ENCODE measurements at places on chromosomes 1 and 21. TPM values are rescaled to one million over a fixed set of nuclear protein-coding genes. Genes with fewer than 3 reads are reported as not detected.
A peak's percentile ranks its signal among the peaks of the same experiment; 100 is the strongest.

DNA sequence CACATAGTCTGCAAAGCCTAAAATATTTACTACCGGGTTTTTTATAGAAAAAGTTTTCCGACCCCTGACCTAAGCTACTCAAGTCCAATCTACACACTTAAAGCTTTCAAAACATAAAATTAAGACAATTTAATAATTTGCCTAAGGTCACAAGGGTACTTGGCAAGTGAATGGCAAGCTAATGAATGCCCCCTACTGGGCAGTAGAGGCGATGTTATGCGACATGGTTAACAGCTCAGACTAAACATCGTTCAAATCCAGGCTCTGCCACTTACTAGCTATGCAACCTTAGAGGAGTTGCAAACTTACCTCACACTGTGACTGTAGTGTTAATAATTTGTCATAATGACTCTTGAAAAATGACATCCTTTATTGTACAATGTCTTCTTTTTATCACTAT lies 317.2 kb upstream of the NFIA start:
- no peak for DNase-seq

DNA sequence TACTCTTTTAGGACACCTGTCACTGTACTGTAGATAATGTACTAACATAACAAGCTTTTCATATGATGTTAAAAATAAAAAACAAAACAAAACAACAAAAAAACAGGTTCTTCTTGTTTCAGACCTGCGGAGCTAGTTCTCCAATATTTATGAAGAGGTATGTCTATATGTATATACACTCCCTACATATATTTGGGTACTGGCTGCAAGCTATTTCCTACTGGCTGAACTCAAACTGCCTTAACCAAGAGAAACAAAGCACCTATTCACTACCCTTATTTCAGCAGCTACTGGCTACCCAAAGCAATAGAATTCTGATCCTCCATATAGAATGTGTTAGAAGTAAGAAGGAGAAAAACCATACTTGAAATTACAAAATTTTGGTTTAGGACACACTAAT lies 73.5 kb downstream of the ABL2 start:
- no peak for DNase-seq

GRCh38 chr21:44836666-44837471 lies 19.0 kb upstream of the SUMO3 start:
- no peak for DNase-seq

DNA sequence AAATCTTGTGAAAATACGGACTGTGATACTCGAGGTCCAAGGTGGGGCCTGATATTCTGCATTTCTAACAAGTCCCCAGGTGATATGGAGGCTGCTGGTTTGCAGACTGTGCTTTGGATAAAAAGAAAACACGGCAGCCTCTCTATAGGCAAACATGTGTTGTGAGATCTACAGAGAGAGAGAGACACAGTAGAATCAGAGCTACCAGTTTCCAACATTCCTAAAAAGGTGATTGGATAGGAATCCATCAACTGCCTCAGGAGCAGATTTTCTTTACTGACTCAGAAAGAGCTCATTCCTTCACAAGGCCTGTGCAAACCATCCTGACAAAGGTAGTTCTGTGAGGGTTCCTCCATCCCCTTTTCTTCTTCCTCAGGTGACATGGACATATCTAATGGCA lies 651.6 kb upstream of the CAMK1G start:
- DNase-seq = no peak

DNA sequence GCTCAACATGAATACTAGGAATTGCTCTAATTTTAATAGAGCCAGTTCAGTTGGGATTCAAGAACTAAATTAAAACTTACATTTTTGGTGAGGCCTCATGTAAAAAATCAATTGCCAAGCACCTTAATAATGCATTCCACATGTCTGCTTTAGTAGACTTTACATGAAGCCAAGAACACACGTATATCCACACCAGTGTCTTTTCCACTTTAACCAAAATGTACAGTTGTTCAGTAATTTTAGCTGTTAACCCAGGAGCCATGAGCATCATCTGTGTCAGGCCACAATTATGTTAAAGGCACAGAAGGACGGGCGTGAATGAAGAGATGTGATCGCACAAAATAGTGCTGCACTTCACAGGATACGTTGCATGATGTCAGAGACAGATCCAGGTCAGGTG lies 136.7 kb downstream of the TLR5 start:
- DNase-seq = no peak

TDRD5 gene
- not detected for total RNA-seq

DNA sequence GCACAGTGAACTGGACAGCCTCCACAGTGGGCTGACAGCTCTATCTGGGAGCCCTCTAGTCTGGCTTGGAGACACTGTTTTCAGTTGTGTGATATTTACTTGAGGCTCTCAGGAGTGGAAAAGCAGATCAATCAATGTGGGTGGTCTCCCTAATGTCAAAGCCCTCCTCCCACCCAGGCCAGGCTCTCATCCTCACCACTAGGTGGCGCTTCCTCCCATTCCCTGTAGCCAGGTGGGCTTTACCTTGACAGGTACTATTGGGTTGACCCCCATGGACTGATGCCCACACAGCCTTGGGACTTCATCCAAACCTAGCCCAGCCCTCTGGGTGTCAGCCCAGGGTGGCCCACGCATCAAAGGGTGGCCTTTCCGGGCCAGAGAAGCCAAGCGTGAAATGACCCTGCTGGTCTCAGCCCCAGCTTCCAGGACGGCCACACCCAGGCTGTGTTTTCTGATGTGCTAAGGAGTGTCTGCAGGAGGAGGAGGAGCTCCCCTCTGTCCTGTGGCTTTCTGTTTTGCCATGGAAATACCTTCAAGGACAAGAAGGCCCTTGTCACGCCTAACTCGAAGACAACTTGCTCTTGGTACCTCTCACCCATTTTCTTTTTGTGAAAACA lies 54.0 kb downstream of the CLIC6 start:
- no peak for DNase-seq

PLA2G2F gene
- not detected for total RNA-seq

DNA sequence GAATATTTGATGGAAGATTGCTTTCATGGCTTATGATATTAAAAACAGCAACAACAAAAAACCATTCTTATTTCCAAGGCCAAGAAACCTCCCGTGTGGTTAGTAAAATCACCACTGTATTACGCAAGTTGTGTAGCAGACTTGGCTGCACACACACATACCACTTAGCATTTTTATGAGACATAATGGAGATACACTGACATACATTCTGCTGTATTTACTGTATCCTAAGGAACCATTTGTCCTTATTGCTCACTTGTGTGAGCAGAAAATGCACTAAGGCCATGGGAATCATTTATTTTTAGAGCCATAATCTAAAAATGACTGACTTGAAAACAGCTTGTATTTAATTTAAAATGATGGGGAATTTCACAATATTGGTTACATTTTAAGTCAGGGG lies 584 bp upstream of the C1orf141 start:
- DNase-seq = no peak

SLX9 gene
- total RNA-seq = 77.4 TPM

DNA sequence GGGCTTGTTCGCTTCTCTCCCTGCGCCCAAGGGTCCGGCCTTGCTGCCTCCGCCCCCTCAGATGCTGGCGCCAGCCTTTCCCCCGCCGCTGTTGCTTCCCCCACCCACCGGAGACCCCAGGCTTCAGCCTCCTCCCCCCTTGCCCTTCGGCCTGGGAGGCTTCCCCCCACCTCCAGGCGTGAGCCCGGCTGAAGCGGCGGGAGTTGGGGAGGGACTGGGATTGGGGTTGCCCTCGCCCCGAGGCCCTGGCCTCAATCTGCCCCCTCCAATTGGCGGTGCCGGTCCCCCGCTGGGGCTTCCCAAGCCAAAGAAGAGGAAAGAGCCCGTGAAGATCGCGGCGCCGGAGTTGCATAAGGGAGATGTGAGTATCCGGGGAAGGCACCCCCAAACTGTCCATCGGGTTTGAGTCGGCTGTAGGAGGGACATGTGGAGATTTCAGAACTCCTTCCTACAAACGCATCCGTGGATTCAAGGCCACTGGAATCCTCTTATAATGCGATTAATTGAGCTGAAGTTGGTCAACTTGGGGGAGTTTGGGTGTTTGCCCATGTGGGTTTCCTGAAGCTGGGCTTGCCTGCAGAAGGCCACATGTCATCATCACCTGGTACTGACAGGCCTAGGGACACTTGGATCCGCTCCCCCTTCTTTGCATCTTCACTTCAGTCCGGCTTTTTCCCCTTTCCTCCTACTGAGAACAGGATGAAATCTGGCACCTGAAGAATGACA lies 707 bp downstream of the PRCC start:
- peak; percentile 63 for DNase-seq

DNA sequence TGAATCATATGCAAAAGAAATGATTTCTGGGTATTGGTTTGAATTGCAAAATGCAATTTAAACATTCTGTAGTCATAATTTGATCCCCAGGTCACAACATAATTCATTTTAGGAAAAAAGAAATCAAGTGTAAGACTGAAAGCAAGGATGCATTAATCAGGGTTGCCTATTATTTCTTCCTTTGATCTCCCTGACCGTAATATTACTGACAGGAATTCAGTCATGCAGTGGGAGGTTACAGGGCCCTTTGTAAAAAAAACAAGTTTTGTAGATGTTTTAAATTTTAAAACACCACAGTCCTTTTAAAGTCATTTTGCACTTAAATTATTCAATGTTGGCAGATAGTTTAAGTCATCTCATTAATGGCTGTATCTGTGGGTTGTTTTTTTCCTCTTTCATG lies 263.0 kb upstream of the NCAM2 start:
- no peak for DNase-seq

RGS1 gene
- 0.65 TPM for total RNA-seq

DNA sequence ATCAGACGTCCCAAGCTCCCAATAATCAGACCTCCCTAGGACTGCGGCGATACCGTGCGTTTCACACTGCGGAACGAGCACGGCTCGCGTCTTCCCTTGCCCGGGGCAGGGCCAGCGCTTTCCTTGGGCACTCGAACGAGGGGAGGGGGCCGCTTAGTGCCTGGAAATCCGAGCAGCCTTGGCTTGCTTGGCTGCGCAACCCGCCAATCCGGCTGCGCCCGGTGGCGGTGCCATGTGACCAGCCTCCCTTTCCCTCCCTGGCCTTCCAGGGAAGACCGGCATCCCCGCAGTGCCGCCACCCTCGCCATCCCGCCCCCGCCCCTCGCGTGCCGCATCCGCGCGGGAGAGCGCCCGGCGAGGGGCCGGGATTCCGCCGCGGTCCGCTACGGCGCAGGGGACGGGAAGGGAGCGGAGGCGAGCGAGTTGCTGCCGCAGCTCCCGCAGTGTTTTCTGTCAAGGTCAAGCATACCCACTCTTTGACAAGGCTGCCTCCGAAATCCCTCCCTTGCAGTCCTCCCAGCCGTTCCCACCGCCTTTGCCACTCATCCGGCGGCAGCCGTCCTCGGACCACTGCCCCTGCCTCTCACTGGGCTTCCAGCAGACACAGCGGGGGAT lies 8.3 kb upstream of the RNF19B start:
- peak; percentile 56 for DNase-seq

DNA sequence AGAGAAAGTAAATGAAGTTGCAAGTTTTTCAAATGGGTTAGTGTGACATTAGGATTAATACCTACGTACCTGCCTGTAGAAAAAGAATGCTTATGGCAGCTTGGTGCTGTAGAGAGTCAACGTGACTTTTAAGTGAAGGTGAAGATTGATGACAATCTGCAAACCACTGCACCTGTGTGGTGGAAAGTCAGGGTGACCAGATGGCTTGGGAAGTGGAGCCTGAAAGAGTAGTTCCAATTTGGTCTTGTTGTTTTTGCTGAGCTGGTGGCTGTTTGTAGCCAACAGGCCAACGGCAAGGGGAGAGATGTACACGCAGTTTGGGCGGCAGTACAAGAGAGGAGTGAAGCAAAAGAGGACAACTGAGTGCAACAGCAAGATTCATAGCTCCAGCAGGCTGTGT lies 78.1 kb upstream of the JAK1 start:
- no peak for DNase-seq

RNU1-2 gene
- total RNA-seq = 9,391 TPM

- DNase-seq = no peak
These were observed 29.6 kb upstream of the RGS1 start for GRCh38 chr1:192545896-192546521.

DNA sequence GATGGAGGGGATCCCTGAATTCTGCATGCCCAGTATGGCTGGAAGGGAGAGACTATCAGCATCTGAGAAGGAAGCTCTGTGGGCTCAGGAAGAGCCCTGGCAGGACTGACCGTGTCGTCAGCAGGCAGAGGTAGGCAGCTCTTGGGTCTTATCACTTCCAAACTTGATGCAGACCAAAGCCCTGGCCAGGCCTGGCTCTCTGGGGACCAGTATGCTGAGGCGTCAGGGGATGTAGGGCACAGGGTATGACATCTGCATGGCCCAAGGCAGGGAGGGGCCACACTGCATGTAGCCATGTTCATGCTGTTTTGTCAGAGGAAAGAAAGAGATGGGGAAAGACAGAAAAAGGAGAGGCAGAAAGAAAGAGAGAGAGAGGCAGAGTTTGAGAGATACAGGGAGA lies 6.3 kb downstream of the FGR start:
- DNase-seq = peak; percentile 48

GRCh38 chr1:114081437-114082303 lies 72.0 kb downstream of the SYT6 start:
- peak; percentile 53 for DNase-seq

DNA sequence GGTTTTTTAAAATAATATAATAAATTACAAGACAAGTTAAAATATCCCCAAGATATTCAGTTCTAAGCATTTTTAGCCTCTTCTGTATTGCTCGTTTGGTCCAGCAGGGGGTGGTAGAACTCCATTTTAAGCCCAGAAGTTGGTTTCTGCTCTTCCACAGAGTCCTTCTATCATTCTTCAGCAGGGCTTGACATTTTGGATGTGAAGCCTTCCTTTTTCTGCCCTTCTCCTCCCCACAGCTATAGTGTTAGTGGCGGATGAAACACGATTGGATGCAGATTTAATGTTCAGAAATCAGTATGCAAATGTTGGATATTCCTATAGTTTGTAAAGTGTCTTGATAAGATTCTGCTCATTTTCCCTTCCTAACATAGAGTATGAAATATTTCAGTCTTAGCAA lies 1.4 kb downstream of the NCAM2 start:
- no peak for DNase-seq

DNA sequence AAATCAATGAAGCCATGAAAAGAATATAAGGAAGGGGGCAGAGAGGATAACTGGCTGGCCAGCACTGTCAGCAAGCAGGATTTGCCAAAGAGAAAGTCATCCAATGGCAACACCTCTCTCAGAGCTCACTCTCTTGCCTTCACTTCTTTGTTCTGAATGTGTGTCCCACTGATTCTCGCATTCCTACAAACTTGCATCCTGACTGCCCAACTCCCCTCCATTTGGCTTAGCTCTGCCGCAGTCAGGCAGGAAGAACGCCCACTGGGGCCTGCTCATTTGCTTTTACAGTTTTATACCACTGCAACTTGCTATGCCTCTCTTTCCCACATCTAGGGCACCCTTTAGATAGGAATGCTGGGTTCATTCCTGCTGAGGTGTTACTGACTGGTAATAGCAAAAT lies 364.2 kb upstream of the ST6GALNAC5 start:
- no peak for DNase-seq

UTS2 gene
- total RNA-seq = not detected

Measured in Right ventricle myocardium superior (tissue), 1 donor.